ENCODE measurements at places on chromosomes 13 and 19. TPM values are rescaled to one million over a fixed set of nuclear protein-coding genes. Genes with fewer than 3 reads are reported as not detected.
A peak's percentile ranks its signal among the peaks of the same experiment; 100 is the strongest.

CAPN12 gene
- 28.6 TPM for total RNA-seq

TLE6 gene
- 1.5 TPM for total RNA-seq

DNA sequence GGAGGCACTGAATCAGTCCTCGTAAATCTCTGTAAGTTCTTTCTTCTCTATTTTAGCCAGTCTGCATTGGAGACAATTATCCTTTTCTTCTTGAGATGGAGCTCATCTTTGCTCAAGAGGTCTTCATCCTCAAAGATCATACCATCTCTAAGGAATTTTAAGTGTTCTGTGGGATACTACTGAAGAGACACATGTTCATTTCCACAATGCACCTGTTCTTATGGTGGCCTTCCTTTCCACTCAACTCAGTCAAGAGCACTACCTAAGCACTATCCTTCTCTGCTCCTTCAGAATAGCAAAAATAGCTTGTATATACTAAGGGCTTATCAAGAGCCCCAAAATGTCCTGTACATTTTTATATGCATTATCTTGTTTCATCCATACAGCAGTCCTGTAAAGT is 214.0 kb downstream of the KLF5 start:
- DNase-seq = no peak

- peak; percentile 91 for DNase-seq
Measured at GRCh38 chr13:41019011-41019487, at the start of gene ELF1. ELF1 (minus strand) TSS chr13:41019316; CDS start chr13:40982054, 37,262 bp downstream.

DNA sequence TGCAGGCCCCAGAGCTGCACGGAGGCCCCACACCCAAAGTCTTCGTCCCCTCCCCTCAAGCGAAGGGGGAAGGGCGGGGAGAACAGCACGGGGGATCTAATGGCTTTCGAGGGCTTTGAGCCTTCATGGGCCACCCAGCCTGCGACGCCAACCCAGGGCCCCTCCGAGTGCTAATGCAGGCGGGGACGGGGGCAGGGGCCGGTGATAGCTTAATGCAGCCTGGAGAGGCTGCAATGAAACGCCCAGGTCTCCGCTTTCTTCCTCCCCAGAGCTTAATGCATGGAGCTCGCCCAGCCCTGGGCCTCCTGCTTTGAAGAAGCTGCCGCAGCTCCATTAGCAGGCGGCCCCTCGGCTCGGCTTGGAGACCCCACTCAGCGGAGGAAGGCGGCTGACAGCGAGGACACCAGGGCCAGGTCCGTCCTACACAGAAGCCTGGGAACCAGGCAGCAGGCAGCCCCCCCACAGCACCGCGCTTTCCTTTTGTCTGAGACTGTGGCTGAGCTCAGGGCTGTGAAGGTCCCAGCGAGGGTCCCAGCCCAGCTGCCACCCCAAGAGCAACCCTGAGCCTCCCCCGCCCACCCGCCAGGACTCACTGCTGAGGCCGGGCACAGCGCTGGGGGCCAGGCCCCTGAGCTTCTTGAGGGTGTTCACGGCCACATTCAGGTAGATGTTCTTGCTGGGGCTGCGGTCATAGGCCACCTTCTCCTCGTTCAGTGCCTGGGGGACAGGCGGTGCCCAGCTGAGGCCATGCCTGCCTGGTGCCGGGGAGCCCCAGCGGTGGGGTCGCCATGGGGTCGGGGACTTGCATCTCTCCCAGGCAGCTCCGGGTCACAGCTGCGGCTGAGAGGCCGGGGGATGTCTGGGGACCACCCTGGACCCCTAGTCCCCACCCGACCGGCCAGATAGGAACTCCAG is 7.5 kb upstream of the ATP8B3 start:
- no peak for DNase-seq

GRCh38 chr13:33119022-33119781 is 103.0 kb downstream of the KL start:
- DNase-seq = no peak
